ENCODE measurements at places on chromosomes 12 and 14.

DNA sequence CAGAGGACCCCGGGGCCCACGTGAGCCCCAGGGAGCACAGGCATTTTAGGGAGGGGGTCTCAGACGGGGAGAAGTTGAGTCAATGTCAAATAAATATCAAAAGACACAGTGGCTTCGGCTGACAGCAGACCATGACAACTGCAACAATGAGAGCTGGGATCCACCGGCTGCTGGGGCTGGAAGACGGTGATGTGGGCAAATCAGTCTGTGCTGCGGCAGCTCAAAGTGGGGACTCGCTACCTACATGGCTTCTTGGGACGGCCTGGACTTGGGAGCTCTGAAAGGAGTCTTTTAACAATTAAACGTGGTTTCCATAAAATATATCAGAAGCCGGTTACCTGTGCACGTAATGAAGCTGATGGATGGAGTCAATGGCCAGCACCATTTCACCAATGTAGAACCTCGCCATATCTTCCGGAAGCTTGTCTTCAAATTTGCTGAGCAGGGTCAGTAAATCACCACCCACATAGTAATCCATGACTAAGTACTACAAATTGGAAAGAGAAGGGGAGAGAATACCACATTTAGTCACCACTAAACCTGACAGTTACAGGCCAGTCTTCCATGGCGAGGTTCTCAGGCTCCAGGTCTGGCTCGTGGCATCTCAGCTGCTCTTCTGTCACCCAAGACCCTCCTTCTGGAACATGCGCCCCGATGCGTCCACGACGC, 58.0 kb downstream of the CDC42BPB start:
- DNase-seq, result no peak

DNA sequence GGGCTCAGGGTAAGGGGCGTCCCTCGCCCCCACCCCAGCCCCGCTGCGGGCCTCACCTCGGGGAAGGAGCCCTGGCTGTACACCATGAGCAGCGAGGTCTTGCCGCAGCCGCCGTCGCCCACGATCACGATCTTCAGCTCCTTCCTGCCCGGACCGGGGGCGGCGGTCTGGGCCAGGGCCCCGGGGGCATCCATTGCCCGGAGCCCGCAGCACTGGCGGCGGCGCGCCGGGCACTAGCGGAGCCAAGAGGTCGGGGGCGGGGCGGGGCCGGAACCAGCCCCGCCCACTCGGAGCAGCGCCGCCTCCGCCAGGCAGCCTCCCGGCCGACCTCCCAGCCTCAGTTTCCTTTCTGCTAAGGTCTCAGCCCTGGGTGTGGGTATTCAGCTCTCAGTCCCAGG, at the start of gene RHOF:
RHOF (minus strand) TSS at position 249 of the 398 bp plus-strand sequence; CDS start at position 194, 55 bp downstream.
- peak; percentile 81 for DNase-seq

GRCh38 chr12:52335598-52336262, 14.5 kb upstream of the KRT83 start:
- peak; percentile 20 for DNase-seq

DNA sequence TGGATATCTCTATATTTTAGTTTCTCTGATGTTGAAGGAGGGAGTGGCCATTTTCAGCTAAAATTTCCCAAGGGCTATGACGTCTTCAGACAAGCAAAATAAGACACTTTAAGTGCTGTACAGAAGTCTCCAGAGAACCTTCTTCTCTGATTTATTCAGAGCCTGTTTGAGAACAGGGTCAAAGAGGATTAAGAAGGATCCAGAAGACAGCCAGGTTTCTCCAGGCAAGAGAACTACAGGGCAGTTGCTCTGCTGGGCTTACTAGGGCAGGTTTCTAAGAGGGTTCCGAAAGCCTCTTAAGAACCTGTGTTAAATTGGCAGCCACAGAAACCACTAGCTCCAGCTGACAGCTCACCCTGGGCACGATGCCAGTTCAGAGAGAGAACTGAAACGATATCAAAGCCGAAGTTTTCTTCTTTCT, 1.2 kb downstream of the MGP start:
- peak; percentile 85 for DNase-seq

DNA sequence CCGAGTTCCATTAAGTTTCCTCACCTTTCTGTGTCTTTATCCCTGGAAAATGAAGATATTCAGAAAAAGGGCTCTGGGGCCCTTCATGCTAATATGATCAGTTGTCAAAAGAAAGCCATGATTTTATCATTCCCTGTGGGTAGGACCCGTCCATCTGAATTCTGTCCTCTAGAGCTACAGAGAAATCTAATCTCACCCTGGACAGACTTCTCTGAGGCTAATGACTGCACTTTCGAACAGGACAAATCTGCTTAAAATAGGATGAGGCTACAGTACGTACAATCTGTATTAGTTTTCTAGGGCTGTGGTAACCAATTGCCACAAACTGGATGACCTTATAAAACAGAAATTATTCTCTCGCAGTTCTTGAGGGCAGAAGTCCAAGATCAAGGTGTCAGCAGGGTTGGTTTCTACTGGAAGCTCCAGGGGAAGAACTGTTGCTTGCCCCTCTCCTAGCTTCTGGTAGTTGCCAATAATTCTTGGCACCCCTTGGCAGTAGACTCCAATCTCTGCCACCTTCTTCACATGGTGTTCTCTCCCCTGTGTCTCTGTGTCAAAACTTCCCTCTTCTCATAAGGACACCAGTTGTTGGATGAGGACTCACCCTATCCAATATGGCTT, 1.3 kb downstream of the AK7 start:
- no peak for DNase-seq

- DNase-seq, result no peak
Measured at GRCh38 chr12:32063796-32064195, 42.9 kb upstream of the BICD1 start.

GRCh38 chr12:118986050-118986449, 4.7 kb downstream of the SRRM4 start:
- no peak for DNase-seq

DNA sequence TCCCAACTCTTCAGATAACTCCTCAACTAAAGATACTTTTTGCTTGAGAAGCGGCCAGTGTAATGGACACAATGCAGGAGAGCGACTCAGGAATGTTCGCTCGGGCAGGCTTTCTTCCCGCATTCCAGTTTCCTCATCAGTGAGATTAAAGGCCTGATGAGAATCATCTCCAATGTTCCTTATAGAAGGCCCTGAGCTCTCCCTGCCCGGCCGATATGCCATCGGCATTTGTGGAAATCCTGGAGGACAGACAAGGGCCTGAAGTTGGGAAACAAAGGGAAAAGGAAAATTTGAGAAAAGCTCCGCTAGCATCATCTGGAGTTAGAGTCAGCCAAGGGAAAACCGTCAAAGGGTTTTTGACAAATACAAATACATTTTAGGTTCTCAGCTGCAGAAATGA, 38.0 kb upstream of the FOXN3 start:
- DNase-seq, result no peak

DNA sequence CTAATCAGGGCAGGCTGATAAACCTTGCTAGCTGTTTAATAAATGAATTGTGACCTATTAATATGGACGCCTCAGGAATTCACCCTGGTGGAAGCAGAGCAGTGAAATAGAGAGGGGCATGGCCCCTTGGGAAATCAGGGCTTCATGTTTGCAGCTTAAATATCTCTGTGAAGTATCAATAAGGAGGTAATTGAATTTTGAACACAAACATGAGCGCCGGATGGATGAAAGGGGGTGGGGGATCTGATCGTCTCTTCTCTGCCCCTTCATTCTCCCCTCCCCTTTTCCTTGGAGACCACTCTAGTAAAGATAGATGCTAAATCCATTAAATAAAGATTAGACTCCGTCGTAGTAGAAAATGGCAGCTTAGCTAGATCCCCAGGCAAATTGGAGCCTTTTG, 70.5 kb downstream of the LIN52 start:
- no peak for DNase-seq

DNA sequence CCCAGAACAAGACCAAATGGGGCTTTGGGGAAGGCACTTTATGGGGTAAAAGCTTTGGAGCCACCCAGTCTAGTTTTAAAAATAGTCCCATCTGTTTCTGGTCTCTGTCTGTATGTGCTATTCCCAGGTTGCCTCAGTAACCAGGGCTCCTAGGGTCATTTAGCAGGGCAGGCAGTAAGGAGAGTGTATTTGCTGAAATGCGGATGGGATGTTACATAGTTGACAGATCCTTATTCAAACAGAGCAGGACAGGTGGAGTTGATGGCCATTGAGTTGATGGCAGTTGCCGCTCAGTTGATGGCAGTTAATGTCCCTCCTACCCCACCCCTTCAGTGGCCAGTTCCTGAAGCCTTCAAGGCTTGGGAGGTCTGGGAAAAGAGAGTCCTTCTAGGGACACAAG, 4.6 kb downstream of the ZC3H10 start:
- DNase-seq, result no peak

DNA sequence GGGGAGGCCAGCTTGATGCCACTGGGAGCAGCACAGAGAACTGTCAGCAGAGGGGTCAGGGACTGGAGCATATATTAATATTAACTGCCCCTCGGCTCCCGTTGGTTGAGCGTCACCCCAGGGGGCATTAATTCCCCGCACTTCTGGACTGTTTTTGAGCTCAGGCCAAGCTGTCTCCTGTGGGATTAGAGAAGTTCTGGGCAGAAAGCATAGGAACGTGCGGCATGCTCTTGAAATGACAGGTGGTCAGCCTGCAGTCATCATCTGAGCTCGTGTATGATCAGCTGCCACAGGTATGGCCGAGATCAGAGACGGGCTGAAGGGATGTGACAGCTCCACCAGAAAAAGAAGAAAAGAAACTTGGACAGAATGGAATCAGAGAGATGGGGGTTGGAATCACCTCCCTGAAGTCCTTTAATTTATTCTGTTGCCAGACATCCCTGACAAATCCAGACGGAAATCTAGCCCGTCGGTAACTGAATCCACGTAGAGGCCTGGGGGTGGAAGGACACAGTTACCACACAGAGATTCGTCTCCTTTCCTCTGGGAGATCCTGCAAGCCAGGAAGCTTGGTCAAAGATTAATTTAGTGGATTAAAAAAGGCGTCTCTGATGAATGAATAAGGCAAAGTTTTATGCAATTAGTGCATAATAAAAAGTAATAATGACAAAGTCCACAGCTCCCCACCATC, 23.6 kb downstream of the NR1H4 start:
- no peak for DNase-seq

DNA sequence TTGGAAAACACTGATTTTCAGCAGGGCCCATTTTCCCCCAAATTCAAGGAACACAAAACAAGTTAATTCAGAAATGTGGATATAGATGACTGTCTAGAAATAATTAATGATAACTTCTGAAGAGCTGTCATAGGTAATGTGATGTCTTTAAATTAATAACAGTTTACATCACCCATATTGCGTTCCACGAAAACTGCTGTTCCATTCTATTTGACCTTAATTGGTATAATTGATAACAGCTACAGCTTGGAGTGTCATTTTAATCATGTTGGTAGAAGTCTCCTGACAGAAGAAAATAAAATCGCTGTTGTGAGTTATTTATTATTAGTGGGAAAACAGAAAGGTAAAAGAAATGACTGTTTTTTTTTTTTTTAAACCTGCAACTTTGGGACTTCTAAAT, 36.3 kb upstream of the MGAT4C start:
- no peak for DNase-seq

GRCh38 chr12:72547573-72547972, 275.4 kb downstream of the TRHDE start:
- no peak for DNase-seq

DNA sequence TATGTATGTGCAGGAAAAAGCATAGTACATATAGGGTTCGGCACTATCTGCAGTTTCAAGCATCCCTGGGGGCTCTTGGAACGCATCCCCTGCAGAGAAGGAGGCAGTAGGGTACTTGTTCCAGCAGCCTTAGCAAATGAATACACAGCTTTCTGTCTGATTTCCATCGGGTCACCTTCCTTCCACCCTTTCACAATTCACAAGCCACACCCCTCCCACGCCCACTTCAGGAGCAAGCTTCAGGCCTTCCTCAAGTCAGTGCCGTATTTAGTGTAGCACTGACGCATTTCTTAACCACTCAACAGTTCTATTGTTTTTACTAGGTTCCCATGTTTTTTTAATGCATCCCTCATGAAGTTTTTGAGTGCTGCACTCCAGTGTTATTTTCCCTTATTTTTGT, 64.2 kb downstream of the CLMN start:
- peak; percentile 84 for DNase-seq

GRCh38 chr12:123997033-123997822, 24.2 kb downstream of the ZNF664 start:
- DNase-seq, result no peak

DNA sequence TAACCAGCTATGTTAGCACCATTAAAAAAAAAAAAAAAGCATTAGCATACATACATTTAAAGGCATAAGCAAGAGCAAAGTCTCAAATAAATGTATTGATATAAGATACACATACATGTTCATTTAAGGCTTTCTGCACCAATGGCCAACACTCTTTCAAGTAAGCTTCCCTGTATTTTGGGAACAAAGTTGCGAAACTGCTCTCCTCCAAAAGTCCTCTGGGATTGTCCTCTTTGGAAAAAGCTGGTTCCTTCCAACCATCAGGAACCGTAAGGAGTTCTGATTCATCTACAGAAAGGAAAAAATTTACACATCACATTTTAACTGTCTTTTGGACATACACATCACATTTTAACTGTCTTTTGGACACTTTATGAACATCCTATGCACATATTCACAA, 3.2 kb downstream of the KRR1 start:
- no peak for DNase-seq
